Trophoblast cell (in vitro differentiated cells and primary cell): ENCODE measurements at places on chromosomes 1 and 21.
A peak's percentile ranks its signal among the peaks of the same experiment; 100 is the strongest.

DNA sequence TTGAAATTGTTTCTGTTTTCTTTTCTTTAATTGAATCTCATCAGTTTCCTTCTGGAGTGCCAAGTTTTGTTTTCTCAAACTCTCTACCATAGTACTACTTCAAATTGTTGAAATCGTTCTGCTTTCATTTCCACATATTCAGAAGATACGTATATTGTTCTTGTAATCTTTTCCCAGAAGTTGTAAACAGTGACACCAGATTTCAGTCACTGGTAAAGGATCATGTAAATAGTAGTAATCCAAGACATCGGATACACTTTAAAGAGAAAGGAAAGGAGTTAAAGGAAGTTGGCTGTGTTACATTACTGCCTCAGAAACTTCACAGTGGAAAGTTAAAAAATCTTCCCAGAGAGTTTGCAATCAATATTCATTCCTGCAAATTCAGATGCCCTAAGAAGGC lies 67.5 kb downstream of the RGL1 start:
- no peak for DNase-seq

- no peak for DNase-seq
These were observed 7.3 kb downstream of the IER5 start for GRCh38 chr1:181095763-181096184.

GRCh38 chr1:159925719-159926078 lies 392 bp upstream of the TAGLN2 start:
- peak; percentile 66 for DNase-seq

DNA sequence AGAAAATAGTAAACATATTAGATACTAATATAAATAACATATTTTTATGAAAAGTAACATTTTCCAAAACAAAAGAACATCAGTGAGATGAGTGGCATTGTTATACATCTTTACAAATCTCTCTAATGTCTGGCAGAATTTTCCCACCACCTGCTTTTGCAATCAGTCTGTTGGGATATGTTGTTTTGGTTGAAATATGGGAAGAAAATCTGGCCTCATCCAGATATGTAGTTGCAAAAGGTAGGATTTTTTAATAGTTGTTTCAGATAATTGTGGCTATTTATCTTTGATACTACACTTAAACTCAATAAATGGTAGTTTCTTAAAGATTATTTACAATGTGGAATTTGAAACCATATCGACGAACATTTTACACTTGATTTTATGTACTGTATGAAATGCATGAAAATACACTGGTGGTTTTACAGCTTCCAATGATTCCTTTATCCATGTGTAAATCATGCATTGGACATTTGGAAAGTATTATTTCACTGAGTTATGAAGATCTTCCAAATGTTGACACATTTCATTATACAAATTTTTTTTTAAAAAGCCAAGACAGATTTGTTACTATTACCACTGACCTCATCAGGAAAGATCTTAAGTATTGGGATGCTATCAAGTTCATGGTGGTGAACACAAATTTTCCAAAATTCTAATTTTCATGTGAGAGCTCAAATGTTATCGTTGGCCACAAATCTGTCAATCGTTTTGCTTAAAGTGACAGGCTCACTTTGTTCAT lies 74.1 kb upstream of the CD34 start:
- DNase-seq: no peak

DNA sequence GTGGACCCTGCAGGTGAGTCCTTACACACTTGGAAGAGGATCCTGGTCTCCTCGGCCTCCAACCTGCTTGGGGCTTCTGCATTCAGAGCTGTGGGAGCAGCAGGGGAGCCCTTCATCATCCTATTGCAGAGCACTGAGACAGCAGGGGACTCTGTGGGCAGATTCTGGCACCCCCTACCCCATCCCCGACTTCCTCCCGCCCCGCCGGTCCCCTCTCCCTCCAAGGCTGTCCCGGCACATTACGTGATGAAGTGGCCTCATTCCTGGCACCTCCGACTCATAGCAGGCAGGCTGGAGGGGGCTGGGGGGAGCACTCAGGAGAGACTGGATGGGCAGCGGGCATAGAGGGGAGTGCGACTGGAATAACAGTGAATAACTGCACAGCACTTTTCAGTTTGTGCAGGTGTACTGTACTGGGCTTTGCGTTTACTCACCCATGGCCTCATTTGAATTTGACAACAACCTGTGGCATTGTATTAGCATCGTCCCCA lies 394.1 kb downstream of the MATN1 start:
- DNase-seq: no peak

DNA sequence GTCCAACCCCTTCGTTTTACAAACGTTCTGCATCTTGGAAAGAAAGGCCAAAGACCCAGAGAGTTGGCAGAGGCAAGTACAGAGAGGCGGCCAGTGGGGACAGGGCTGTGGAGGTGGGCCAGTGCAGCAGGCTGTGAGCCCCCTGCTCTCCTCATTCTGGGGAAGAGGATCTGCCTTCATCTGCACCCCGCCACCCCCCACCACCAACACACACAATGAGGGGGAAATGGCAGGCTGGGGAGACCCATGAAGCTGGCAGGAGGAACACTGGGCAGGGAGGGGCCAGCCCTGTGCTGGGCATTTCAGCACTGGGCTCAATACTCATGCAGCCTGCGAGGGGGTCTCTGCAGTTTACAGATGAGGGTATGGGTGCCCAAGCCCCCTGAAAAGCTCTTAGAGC lies 14.6 kb downstream of the STMN1 start:
- DNase-seq: no peak

- DNase-seq: no peak
These were observed 536.6 kb upstream of the CXADR start for GRCh38 chr21:16976193-16976592.

DNA sequence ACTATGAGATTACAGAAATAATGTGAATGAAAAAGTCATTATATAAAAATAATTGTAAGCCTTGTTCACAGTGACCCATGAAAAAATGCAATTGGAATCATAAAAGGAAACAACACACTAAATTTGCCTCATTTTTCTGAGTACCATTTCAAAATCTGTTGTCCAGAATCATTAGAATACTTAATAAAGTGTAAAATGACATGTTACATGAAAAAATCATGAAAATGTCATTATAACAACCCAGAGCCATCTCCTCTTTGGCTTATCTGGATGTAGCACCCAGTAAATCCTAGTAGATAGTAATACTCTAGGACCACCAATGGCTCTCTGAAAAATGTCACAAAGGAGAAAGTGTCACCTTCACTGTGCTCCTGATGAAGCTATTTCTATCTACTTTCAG lies 76.5 kb downstream of the DDAH1 start:
- no peak for DNase-seq

DNA sequence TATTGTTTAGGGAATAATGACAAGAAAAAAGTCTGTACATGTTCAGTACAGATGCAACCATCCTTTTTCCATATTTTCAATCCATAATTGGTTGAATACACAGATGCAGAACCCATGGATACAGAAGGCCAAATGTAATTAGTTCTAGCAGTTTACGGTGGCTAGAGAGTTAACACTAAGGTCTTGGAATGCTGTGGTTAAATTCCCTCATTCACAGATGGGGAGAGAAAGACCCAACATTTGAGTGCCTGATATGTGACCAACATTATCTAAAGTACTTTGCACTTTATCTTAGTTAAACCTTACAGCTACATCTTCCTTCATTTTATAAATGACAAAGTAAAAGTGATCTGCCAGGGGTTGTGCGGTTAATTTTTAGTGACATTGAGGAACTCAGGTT lies 5.3 kb downstream of the SCMH1 start:
- DNase-seq: no peak

DNA sequence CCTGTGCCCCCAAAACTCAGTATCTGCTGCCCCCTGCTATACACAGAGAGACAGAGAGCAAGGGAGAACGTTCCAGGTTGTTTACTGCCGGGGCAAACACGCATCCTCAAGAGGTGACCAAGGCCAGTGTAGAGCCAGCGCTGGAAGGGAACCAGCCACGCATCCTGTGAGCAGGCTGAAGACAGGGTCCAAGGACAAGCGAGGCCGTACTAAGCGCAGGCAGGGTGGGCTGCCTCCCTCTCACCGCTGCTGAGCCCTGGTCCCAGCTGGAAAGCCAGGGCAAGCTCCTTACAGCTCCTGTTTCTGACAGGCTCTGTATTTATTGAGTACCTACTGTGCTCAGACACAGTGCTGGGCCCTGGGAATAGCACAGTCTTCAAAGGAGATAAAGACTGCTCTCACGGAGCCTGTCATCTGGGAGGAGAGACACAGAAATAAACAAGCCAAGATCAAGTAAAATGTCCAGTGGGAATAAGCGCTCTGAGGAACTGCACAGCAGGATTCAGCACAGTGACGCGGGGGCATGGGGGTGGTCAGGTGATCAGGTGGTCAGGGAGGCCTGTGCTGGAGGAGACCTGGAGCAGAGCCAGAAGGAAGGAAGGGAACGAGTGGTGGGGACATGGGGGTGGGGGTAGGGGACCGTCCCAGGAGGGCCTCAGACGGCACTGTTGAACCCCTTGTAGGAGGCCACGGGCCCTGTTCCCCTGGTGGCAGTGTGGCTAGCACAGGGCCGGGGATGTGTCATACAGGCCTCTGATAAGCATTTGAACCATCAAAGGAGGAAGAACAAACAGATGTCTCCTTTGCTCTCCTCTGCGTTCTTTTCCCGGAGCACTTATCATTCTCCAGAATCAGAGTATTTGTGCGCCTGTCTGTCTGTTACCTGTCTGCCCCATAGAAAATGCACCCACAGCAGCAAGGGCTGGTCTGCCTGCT lies 37.8 kb upstream of the EFHD2 start:
- DNase-seq: peak; percentile 40
